ENCODE measurements at places on chromosomes 5 and 9. TPM values are rescaled to one million over a fixed set of nuclear protein-coding genes. Genes with fewer than 3 reads are reported as not detected.
A peak's percentile ranks its signal among the peaks of the same experiment; 100 is the strongest.

The CDH9 gene
- total RNA-seq: not detected

The IGIP gene
- total RNA-seq: 2.6 TPM

The CDX1 gene
- not detected for total RNA-seq

The BAG1 gene
- total RNA-seq: 95.3 TPM

GRCh38 chr5:139971202-139971725 is 71.8 kb downstream of the NRG2 start:
- ATAC-seq: no peak

DNA sequence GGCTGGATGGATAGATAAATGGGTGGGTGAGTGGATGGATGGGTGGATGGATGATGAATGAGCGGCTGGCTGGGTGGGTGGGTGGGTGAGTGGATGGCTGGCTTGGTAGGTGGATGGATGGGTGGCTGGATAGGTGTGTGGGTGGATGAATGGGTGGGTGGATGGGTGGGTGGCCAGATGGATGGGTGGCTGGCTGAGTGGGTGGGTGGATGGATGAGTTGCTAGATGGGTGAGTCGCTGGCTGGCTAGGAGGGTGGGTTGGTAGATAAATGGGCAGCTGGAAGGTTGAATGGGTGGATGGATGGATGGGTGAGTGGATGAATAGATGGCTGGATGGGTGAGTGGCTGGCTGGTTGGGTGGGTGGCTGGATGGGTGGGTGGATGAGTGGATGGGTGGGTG is 27.9 kb upstream of the CEP72 start:
- ATAC-seq: no peak

DNA sequence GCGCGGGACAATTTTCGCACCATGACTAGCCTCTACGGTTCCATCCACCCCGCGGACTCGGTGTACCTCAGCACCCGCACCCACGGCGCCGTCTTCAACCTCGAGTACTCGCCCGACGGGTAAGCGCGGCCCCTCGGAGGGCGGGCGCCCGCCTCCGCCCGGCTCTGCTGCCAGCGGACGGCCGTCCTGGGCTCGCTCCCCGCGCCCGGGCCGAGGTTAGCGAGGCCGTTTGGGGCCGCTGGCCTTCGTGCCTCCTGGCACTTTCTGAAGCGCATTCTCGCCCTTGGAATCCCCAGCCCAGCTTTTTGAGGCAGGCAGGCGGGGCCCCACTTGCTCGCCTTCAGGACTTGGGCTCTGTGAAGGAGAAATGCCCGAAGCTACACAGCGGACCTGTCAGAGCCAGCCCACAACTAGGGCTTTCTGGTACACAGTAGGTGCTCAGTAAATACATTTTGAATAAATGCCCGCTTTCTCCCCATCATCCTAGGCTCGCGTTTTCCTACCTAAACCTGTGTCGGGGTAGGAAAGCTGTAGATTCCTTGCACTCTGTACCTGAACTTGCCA is 772 bp downstream of the DCAF10 start:
- peak; percentile 36 for ATAC-seq

DNA sequence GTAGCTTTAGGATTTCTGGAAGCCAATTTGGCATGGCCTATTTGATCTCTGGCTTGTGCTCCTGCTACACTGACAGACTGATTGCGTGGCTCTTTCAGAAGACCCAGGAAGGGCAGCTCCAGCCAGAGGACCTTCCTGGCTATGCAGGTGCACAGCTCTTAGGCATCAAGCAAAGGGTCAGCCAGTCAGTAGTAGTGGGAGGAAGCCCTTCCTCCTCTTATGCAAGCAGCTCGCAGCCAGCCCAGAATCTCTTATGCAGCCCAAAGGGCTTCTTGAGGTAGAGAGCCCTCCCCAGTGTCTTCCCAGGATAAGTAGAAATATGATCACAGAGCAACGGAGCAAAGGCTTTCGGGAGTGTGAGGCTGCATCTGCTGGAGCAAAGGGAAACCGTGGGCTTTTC is 43.2 kb downstream of the SLC36A1 start:
- no peak for ATAC-seq

All from esophagus mucosa (tissue), 1 donor.